ENCODE measurements at places on chromosomes 5 and 9. TPM values are rescaled to one million over a fixed set of nuclear protein-coding genes. Genes with fewer than 3 reads are reported as not detected.

GRCh38 chr9:124357721-124358361 is 57.4 kb downstream of the PSMB7 start:
- no peak for DNase-seq

DNA sequence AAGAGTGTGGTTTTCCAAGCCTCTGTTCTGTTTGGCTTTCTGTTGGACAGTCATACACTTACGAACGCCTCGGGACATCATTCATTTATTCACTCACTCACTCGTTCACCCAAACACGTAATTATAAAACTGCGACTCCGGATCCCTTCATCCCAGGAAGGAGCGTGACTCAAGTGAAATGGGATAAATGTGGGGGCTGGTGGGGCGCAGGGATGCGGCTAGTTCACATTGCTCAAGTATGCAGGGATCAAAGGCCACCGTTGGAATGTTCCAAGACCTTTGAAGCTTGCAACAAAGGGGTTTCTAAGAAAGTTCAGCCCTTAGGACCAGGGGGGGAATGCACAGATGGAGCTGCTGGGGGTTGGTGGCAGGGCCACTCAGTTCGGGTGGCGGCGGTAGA is 64.2 kb downstream of the CFAP77 start:
- DNase-seq = no peak

GRCh38 chr5:17249029-17249634 is 31.7 kb downstream of the BASP1 start:
- peak; percentile 60 for DNase-seq

CDC20B gene
- not detected for total RNA-seq

DNA sequence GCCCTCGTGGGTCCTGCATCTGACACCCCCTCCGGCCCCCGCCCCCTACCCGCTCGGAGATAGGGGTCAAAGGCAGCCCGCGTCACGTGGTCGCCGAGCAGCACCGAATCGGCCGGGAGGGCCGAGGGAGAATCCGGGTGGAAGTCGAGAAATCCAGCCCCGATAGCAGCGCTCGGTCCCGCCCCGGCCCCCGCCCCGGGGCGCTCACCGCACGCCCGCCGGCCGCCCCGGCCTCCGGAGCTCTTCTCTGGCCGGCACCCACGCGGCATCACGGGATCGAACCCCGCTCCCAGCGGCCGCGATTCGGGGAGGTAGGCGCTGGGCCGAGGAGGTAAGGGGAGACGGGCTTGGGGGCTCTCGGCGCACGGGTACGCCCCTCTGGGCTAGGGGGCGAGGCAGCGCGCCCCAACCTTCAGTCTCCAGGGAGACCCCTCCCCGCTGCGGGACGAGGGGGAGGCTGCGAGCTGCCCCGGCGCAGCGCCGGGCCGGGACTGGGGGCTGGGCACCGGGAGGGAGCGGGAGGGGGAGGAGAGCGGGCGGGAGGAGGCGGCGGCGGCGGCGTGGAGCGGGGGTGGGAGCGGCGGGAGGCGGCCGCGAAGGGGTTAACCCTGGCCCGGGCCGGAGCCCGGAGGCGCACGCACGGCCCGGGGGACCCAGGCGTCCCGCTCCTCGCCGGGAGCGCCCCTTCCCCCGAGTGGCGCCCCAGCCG is 22.1 kb upstream of the NDST1 start:
- peak; percentile 33 for DNase-seq
